ENCODE measurements at places on chromosomes 6 and 20.

GRCh38 chr20:61191096-61191495, 61.0 kb upstream of the CDH4 start:
- no peak for DNase-seq

DNA sequence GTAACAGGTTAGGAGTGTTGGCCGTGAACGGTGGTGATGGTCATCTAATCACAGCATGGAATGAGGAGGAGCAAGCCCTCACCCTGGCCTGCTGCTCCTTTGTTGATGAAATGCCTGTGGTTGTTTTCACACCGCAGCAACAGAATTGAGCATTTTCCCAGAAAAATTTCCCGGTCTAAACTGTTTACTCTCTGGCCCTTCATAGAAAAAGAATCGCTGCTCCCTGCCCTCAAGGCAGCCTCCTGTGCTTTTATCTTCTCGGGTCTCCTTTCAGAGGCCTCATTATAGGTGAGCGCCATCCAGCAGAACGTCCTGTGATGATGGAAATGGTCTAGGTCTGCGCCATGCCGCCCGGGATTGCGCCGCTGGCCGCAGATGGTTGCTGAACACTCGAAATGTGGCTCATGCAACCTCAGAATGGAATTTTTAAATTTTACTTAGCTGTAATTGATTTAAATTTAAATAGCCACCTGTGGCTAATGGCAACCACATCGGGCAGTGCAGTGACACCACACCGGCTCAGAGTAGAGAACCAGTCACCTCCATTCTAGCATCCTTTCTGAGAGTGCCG, 30.2 kb downstream of the PHACTR3 start:
- DNase-seq: no peak

DNA sequence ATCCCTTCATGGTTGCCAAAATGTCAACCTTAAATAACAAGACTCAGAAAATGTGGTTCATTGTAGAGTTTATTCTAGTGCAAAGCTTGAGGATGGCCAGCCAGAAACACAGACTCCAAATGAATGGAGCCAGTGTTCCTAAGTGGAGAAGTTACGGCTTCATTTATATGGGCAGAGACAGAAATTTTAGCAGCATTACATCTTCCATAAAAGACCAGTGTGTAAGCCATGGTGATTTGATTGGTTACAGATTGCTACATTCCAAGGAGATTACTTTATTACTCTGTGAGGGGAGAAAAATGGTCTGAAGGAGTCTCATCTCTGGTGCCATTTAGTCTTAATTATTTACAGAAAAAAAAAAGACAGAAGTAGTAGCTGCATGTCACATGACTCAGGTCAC, 97.8 kb downstream of the OTOR start:
- no peak for DNase-seq

DNA sequence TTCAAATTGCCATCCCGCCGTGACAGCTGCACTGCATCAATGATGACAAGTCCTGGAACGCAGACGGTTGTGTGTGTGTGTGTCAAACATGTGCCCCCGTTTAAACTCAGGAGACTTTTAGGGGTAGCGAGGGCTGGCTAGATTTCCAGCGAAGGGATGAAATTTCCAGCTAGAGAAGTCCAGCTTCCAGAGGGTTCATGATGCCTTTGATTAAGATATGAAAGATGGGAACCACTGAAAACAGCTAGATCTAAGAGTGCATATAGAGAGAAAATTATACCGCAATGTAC, 644 bp downstream of the KIZ start:
- no peak for DNase-seq

DNA sequence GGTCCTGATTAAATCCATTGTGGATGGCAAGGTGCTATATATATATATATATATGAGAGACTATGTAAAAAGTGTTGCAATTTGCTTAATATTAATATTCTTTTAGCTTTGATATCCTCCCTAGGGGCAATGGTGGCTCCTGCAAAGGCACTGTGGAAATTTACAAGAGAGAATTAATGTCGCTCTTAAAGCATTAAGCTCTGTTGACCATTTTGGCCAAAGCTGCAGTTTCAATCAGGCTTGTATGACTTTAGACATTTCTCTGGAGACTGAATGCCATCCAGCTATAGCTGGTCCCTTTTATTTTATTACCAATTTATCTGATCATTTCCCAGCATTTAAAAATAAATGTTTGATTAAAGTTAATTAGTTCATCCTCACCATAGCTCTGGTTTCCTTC, 155.3 kb downstream of the JARID2 start:
- DNase-seq: no peak

DNA sequence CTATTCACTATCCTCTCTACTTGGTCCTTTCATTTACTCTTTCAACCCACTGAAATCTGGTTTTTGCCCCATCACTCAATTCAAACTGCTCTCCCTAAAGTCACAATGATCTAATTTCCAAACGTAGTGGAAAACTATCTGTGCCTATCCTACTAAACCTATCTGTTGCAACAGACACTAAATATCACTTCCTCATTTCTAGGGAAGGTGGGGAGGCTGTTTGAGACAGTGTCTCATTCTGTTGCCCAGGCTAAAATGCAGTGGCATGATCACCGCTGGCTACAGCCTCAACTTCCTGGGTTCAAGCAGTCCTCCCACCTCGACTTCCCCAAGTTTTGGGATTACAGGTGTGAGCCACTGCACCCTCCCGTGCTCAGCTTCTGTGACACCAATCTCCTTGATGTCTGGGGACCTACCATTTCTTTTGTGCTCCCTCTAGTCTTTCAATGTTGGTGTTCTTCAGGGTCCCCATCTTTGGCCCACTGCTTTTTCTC, 8.8 kb downstream of the RANBP9 start:
- peak; percentile 77 for DNase-seq
